Small intestine (tissue), 16 donors: ENCODE measurements at places on chromosomes 3 and 15.
A peak's percentile ranks its signal among the peaks of the same experiment; 100 is the strongest.

- no peak for DNase-seq
These were observed 18.1 kb downstream of the GHRL start for GRCh38 chr3:10274601-10275000.

- DNase-seq: no peak
These were observed 19.5 kb downstream of the ARIH2 start for GRCh38 chr3:48938156-48938555.

GRCh38 chr3:172751175-172751704, 714 bp downstream of the ECT2 start:
- DNase-seq: peak; percentile 32

DNA sequence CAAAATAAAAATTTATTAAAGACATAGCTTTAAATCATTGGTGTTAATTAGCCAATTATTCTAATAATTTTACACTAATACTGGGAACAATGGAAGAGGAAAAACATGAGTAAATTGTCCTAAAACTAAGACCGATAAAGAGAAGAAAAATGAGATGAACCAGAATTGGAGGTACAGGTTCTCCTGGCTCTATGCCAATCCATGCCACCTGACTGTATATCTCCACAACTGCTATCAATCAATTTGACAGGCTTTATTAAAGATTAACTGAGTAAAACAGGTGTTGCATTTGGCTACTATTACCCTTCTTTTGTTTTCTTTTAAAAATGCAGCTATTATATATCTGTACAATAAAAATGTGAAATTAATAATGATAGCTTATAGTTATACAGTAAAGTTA, 850.0 kb downstream of the CADM2 start:
- DNase-seq: peak; percentile 37

GRCh38 chr15:56356616-56357015, 8.6 kb upstream of the TEX9 start:
- DNase-seq: no peak

- DNase-seq: no peak
These were observed 1.0 kb downstream of the TMCC1 start for GRCh38 chr3:129892486-129892856.

DNA sequence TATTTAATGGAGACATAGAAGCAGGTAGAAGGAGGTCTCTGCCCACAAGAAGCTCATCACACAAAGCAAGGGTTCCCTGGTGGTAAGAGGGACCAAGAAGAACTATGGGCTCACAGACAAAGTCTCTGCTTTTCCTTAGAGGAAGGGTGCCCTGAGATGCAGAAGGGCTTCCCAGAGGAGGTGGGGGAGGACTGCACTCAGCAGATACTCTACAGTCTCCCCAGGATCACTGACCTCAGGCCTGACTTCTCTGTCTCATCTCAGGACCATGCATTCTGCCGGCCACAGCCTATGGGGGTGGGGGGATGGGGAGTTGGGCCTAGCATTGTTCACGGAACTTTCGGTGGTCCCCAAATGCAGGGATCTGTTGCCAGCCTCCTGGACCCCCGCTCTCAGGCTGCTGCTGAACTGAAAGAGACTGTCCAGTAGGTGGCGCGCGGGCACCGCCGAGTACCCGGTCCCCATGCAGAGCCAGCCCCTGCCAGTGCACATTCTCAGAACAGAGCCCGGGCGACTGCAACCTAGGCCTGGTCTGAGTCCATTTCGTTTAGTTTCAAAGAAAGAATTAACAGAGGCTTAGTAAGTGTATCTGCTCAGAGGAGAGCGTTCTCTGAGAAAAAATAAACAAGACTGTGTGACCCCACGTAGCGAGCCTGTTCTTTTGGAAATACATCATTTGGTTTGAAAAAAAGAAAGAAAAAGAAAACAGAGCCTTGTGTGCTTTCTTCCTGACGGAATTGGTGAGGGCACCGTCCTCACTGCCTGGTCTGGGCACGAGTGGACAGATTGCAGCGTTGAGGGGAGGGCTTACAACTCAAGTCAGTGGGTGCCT, 74.1 kb downstream of the LRTM1 start:
- DNase-seq: peak; percentile 43

- DNase-seq: no peak
These were observed 40.8 kb upstream of the OSTN start for GRCh38 chr3:191158247-191158646.

DNA sequence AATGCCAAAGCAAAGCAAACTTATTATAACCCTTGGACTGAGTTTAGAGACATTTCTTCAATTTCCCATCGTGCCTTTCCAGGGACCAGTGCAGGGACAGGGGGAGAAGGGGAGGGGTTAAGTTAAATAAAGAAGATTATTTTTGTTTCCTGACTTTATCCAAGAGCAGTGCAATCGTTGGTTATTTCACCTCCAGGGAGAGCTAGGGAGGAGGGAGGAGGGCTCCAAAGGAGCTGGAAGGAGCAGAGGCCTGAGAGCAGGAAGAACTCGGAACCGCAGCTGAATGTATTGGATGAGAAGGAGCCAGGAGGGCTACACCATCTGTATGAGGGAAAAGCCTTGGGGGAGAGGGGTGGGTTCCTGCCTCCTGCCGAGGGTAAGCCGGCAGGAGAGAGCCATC, 20.7 kb downstream of the HAPLN3 start:
- no peak for DNase-seq

- DNase-seq: no peak
These were observed 313.2 kb upstream of the THBS1 start for GRCh38 chr15:39267685-39268084.

GRCh38 chr15:51726302-51727073, 11.0 kb downstream of the LYSMD2 start:
- peak; percentile 39 for DNase-seq

- DNase-seq: no peak
These were observed 76.1 kb downstream of the CLDN11 start for GRCh38 chr3:170494766-170495165.

DNA sequence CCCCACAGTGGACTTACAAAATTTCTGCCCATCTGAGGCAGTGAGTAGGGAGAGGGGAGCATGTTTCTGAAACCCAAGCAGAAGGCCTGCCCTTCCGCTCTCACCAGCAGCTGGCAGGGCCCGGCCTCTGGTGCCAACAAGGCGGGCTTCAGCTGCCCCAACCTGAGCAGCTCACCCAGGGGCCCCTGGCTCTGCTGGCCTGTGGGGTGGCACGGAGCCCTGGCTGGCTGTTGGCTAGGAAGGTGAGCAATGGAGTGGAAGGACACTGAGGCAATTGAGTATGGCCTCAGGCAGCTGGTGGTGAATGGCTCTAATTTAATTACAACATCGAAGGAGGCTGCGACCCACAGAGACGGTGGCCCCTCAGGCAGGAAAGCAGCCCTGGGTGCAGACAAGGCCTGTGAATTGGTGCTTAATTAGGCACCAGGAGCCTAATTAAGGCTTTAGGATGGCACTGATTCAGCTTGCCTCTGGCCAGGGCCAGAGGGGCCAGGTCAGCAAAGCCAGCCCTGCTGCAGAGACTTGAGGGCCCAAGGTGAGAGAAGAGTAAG, 60.9 kb downstream of the ST8SIA2 start:
- DNase-seq: no peak

DNA sequence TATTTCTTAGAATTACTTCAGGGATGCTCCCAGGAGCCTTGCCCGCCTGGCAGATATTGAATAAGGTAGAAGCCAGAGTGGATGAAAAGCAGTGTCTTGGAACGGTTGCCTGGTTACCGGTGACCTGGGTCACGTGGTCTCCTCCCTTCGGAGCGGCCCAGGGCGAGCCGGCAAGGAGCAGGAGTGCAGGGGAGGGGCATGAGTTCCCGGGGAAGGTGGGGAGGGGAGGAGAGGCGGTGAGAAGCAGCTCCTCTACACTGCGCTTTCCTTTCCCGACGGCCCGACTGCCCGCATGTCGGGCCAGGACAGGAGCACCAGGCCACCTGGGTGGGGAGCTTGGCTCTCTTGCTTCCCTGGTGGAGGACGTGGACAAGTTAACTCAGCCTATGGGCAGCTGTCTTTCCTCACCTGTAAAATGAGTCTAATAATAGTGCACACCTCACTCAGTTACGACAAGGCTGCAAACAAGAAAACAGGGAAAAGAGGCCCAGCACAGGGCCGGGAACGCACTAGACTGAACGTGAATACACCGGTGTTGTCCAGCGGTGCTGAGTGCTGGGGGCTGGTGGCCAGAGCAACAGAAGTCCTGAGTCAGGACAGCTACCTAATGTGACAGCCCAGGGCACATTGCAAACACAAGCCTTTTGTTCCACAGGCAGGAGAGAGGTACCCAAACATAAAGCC, 198.3 kb downstream of the ADAMTS9 start:
- DNase-seq: peak; percentile 78

GRCh38 chr3:139634111-139634635, 43.6 kb downstream of the NMNAT3 start:
- DNase-seq: no peak
